Fibroblast of lung (primary cell): ENCODE measurements at places on chromosomes 12 and 14. TPM values are rescaled to one million over a fixed set of nuclear protein-coding genes. Genes with fewer than 3 reads are reported as not detected.

- H3K4me3 ChIP-seq = no peak overlapping the region
- no peaks in the 10 kb centered on the region for H3K4me1 ChIP-seq
Measured at GRCh38 chr12:92049403-92049802, 96.2 kb downstream of the BTG1 start.

DNA sequence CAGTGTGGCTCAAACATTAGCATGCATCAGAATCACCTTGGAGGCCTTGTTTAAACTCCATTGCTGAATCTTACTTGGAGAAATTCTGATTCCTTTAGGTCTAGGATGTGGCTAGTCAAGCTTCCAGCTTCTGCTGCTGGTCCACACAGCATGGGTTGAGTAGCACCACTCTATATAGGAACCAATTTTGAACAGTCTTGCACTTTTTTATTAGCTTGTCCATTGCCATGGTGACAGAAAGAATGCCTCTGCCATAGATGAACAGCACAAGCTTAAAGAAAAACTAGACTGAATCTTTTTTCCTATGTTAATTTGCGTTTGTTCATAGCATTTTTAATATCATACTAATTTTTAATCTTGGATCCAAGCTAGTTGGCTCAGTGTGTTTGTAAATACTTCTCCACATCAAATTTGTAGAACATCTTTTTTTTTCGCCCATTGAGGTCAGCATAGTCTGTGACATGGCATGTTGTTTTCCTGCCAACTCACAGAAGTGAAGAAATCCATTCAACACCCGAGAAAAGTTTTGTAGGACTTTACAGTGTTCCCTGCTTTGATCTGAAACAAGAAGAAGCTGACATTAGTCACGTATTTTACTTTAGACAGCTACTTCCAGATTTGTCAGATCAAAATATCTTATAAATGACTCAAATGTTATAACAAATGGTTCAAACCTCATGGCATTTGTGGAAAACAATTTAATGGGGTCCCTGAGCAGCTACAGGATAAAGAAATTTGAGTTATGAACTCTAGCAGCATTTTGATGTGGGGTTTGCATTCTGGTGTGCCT lies 438.8 kb downstream of the EGLN3 start:
- H3K36me3 ChIP-seq = no peaks in the 10 kb centered on the region
- no peak overlapping the region for H3K27ac ChIP-seq
- H3K4me3 ChIP-seq = no peak overlapping the region
- peak; percentile 61 for DNase-seq
- no peaks in the 10 kb centered on the region for H3K27me3 ChIP-seq

- no peaks in the 10 kb centered on the region for H3K27me3 ChIP-seq
- H3K4me1 ChIP-seq = no peaks in the 10 kb centered on the region
- H3K4me3 ChIP-seq = no peak overlapping the region
- no peak for DNase-seq
Measured at GRCh38 chr12:16300736-16301135, 23.3 kb upstream of the SLC15A5 start.

- H3K27me3 ChIP-seq = no peaks in the 10 kb centered on the region
- DNase-seq = no peak
Measured at GRCh38 chr12:71420775-71421406, 18.7 kb upstream of the LGR5 start.

DNA sequence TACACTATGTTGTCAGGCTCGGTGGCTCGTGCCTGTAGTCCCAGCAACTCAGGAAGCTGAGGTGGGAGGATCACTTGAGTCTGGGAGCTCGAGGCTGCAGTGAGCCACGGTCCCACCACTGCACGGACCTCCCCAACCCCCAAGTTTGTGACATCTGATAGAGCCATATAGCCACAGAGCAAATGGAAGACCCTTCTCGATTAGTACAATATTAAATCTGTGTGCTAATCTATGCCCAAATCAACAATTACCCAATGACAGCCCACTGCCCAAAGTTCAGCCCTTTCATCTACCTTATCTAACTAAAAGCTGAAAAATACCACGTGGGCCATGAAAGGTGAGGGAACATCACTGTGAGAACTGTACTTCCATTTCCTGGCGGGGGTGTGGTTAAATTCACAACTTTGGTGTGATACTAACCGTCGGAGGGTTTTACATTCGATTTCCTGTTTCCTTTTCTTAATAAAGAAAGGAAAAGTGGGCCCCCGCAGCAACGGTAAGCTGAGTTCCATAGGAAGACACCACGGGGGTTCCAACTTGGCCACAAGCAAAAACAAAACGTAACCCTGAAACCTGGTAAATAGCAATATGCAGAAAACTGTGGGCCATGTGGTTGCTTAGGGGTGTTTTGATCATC lies 31.2 kb upstream of the FOS start:
- H3K27me3 ChIP-seq = peaks cover 6% of the 10 kb centered on the region
- H3K4me3 ChIP-seq = no peak overlapping the region
- H3K27ac ChIP-seq = no peak overlapping the region
- DNase-seq = no peak
- H3K36me3 ChIP-seq = no peaks in the 10 kb centered on the region
- H3K4me1 ChIP-seq = no peaks in the 10 kb centered on the region

HOTAIR gene
- not detected in 2 replicates for total RNA-seq
